ENCODE measurements at places on chromosomes 11 and 22. TPM values are rescaled to one million over a fixed set of nuclear protein-coding genes. Genes with fewer than 3 reads are reported as not detected.

OSBP2 gene
- total RNA-seq = 7.8 TPM

KRTAP5-7 gene
- not detected for total RNA-seq

OR5B21 gene
- not detected for total RNA-seq

CCND1 gene
- total RNA-seq = 55.1 TPM

CCDC157 gene
- 18.3 TPM for total RNA-seq

GRCh38 chr11:99320769-99321290 lies 300.1 kb downstream of the CNTN5 start:
- no peaks in the 10 kb centered on the region for H3K36me3 ChIP-seq
- H3K27me3 ChIP-seq = no peaks in the 10 kb centered on the region

All from thyroid gland (tissue), 4 donors.